Lower leg skin (tissue), 4 donors: ENCODE measurements at places on chromosomes 5 and 9. TPM values are rescaled to one million over a fixed set of nuclear protein-coding genes. Genes with fewer than 3 reads are reported as not detected.

GRCh38 chr5:174624733-174625522, 99.5 kb upstream of the MSX2 start:
- DNase-seq: no peak

DNA sequence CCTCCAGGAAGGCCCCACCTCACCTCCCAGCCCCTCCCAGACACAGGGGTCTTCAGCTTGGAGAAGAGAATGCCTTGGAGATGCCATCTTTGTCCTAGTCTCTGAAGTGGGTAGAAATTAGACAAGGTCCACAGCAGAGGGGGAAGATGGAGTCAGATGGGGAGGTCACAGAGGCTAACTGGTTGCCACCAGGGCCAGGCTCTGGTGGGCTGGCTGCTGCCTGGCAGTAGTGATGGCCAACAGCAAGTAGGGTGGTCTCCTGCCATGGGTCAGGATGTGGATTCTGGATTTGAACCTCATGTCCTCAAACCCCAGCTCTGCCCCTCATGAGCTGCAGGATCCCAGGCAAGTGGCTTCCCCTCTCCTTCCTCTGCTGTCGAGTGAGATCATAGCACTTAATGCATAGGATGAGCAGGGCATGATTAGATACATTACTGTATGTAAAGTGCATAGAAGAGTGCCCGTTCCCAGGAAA, 38.7 kb upstream of the NEK6 start:
- DNase-seq: no peak

- DNase-seq: no peak
Observed at GRCh38 chr9:109242014-109242413, 75.0 kb upstream of the FRRS1L start.

The SPATA31D4 gene
- not detected for total RNA-seq

The INSL4 gene
- total RNA-seq: not detected

The BARHL1 gene
- total RNA-seq: not detected
